ENCODE measurements at places on chromosomes 5 and 9. TPM values are rescaled to one million over a fixed set of nuclear protein-coding genes. Genes with fewer than 3 reads are reported as not detected.

The NIM1K gene
- 0.88 TPM for total RNA-seq

The NIPSNAP3A gene
- total RNA-seq: 93.5 TPM

The INSL6 gene
- not detected for total RNA-seq

The GRM6 gene
- not detected for total RNA-seq

The SLC36A2 gene
- not detected for total RNA-seq

The FYB1 gene
- total RNA-seq: 0.60 TPM

The OR1Q1 gene
- not detected for total RNA-seq

The LRRC8A gene
- total RNA-seq: 14.1 TPM

The TGFBI gene
- 1,163 TPM for total RNA-seq

The LMNB1 gene
- total RNA-seq: 97.9 TPM

The ACOT12 gene
- not detected for total RNA-seq

The FAM163B gene
- total RNA-seq: 1.2 TPM

The ARHGEF28 gene
- 11.3 TPM for total RNA-seq

The DDX46 gene
- total RNA-seq: 28.0 TPM

The ICE1 gene
- total RNA-seq: 18.4 TPM

The NR5A1 gene
- not detected for total RNA-seq

The FGD3 gene
- not detected for total RNA-seq

The SRD5A1 gene
- total RNA-seq: 23.4 TPM

The WNT8A gene
- not detected for total RNA-seq

The GFI1B gene
- not detected for total RNA-seq

The GMCL2 gene
- total RNA-seq: not detected

The CYSRT1 gene
- 1.1 TPM for total RNA-seq

The TMC1 gene
- 0.29 TPM for total RNA-seq

The BTNL8 gene
- 0.12 TPM for total RNA-seq

The IRX2 gene
- not detected for total RNA-seq

The CCL27 gene
- not detected for total RNA-seq

The NR4A3 gene
- total RNA-seq: 0.10 TPM

The FCN1 gene
- total RNA-seq: not detected

The TMEM252 gene
- not detected for total RNA-seq

The HAVCR1 gene
- not detected for total RNA-seq

The ARAP3 gene
- total RNA-seq: 5.3 TPM

The CARTPT gene
- not detected for total RNA-seq

The CYSTM1 gene
- 22.4 TPM for total RNA-seq

The ZNF484 gene
- total RNA-seq: 7.4 TPM

The GABBR2 gene
- total RNA-seq: not detected

The RAPGEF6 gene
- 10.8 TPM for total RNA-seq

The IFNA17 gene
- not detected for total RNA-seq

The ZNF354C gene
- total RNA-seq: 2.5 TPM

The FCN2 gene
- not detected for total RNA-seq

The SLC36A3 gene
- not detected for total RNA-seq

The NUTM2G gene
- total RNA-seq: not detected

The DPYSL3 gene
- 191 TPM for total RNA-seq

The INSYN2B gene
- total RNA-seq: 8.4 TPM

The GABRA6 gene
- not detected for total RNA-seq

The CNTNAP3B gene
- 0.78 TPM for total RNA-seq

The IGIP gene
- 5.2 TPM for total RNA-seq

The PCDHB2 gene
- total RNA-seq: 0.96 TPM

The LCN1 gene
- total RNA-seq: not detected

The SLC34A3 gene
- not detected for total RNA-seq

The IL4 gene
- total RNA-seq: not detected

The PRDM9 gene
- total RNA-seq: not detected

The SVEP1 gene
- total RNA-seq: 17.2 TPM

The RABEPK gene
- total RNA-seq: 33.5 TPM

The PRSS3 gene
- total RNA-seq: 7.1 TPM

The NRG2 gene
- 1.9 TPM for total RNA-seq

The PROB1 gene
- 0.10 TPM for total RNA-seq

The PALM2AKAP2 gene
- 31.7 TPM for total RNA-seq

The EPB41L4A gene
- total RNA-seq: under 0.01 TPM

Measured in RPMI7951 (cell line).